WTC11 (cell line): ENCODE measurements at places on chromosomes 16 and 17. TPM values are rescaled to one million over a fixed set of nuclear protein-coding genes. Genes with fewer than 3 reads are reported as not detected.

Gene DNAH9
- 0.14 to 0.50 TPM (median 0.31 TPM) in 3 replicates for total RNA-seq

Gene SNX20
- 0.14 TPM in 1 of 3 replicates, not detected in the others for total RNA-seq

Gene ST6GALNAC1
- total RNA-seq: 0.13 to 0.37 TPM (median 0.16 TPM) in 3 replicates

Gene SLC22A31
- total RNA-seq: 9.8 to 12.1 TPM (median 10.7 TPM) in 3 replicates

Gene CORO6
- 6.4 to 8.9 TPM (median 7.5 TPM) in 3 replicates for total RNA-seq

Gene ACE
- total RNA-seq: 7.0 to 8.1 TPM (median 7.8 TPM) in 3 replicates

Gene ANTKMT
- 40.6 to 43.1 TPM (median 43.0 TPM) in 3 replicates for total RNA-seq

Gene NBR1
- total RNA-seq: 38.4 to 42.8 TPM (median 38.9 TPM) in 3 replicates

Gene PYY
- 0.72 to 1.1 TPM (median 0.94 TPM) in 3 replicates for total RNA-seq

Gene TSNAXIP1
- total RNA-seq: 0.41 to 1.7 TPM (median 0.48 TPM) in 3 replicates

Gene BAIAP3
- total RNA-seq: 15.2 to 18.8 TPM (median 16.5 TPM) in 3 replicates

Gene SDK2
- total RNA-seq: 13.5 to 14.8 TPM (median 14.3 TPM) in 3 replicates

Gene HP
- total RNA-seq: 10.0 to 20.6 TPM (median 11.1 TPM) in 3 replicates

Gene HS3ST3A1
- total RNA-seq: 5.2 to 9.7 TPM (median 5.9 TPM) in 3 replicates

Gene SMIM5
- total RNA-seq: 0.05 TPM in 1 of 3 replicates, not detected in the others

Gene CNGB1
- not detected in 3 replicates for total RNA-seq

Gene PPL
- 28.5 to 29.6 TPM (median 28.7 TPM) in 3 replicates for total RNA-seq

Gene POLDIP2
- 79.2 to 85.4 TPM (median 79.7 TPM) in 3 replicates for total RNA-seq

Gene WDR45B
- total RNA-seq: 87.1 to 96.5 TPM (median 89.1 TPM) in 3 replicates

Gene ATP1B2
- 29.1 to 37.5 TPM (median 35.9 TPM) in 3 replicates for total RNA-seq

Gene CMTM2
- total RNA-seq: not detected in 3 replicates

Gene TNFRSF17
- total RNA-seq: 0.18 TPM in 1 of 3 replicates, not detected in the others

Gene LRRC37A
- total RNA-seq: 0.69 to 0.83 TPM (median 0.78 TPM) in 3 replicates

Gene PROCA1
- 28.4 to 33.9 TPM (median 31.7 TPM) in 3 replicates for total RNA-seq

Gene NKIRAS2
- total RNA-seq: 31.9 to 37.3 TPM (median 36.1 TPM) in 3 replicates

Gene TPSD1
- 0.31 to 1.5 TPM (median 0.94 TPM) in 3 replicates for total RNA-seq

Gene OR3A2
- not detected in 3 replicates for total RNA-seq

Gene SP2
- total RNA-seq: 9.9 to 11.5 TPM (median 10.7 TPM) in 3 replicates

Gene CASKIN1
- 9.4 to 15.7 TPM (median 11.3 TPM) in 3 replicates for total RNA-seq

Gene KRTAP4-4
- total RNA-seq: not detected in 3 replicates

Gene SLC9A5
- total RNA-seq: 10.3 to 14.4 TPM (median 12.9 TPM) in 3 replicates

Gene TBC1D3G
- not detected in 3 replicates for total RNA-seq

Gene CCR7
- 0.37 to 0.92 TPM (median 0.57 TPM) in 3 replicates for total RNA-seq

Gene DHRS7C
- not detected in 3 replicates for total RNA-seq

Gene KRT40
- not detected in 3 replicates for total RNA-seq

Gene SERPINF2
- total RNA-seq: 1.6 to 2.7 TPM (median 2.1 TPM) in 3 replicates

Gene NOS2
- 0.98 to 1.4 TPM (median 1.4 TPM) in 3 replicates for total RNA-seq

Gene RGS11
- total RNA-seq: 1.8 to 2.7 TPM (median 2.3 TPM) in 3 replicates

Gene MFAP4
- 3.9 to 4.1 TPM (median 4.0 TPM) in 3 replicates for total RNA-seq

Gene TMEM88
- total RNA-seq: 2.9 to 3.9 TPM (median 3.6 TPM) in 3 replicates

Gene CDC6
- 85.9 to 125 TPM (median 87.9 TPM) in 3 replicates for total RNA-seq

Gene KRT31
- total RNA-seq: not detected in 3 replicates

Gene GRIN2A
- 3.5 to 4.5 TPM (median 4.0 TPM) in 3 replicates for total RNA-seq

Gene USH1G
- total RNA-seq: 1.9 to 2.9 TPM (median 2.6 TPM) in 3 replicates

Gene MT4
- total RNA-seq: not detected in 3 replicates

Gene TERB1
- not detected in 3 replicates for total RNA-seq

Gene PYDC1
- total RNA-seq: 1.9 to 9.5 TPM (median 6.1 TPM) in 3 replicates

Gene RAB40B
- total RNA-seq: 2.7 to 4.4 TPM (median 3.1 TPM) in 3 replicates

Gene MYH1
- not detected in 3 replicates for total RNA-seq

Gene SLFN12L
- 0.07 to 0.16 TPM (median 0.13 TPM) in 3 replicates for total RNA-seq

Gene ELMO3
- total RNA-seq: 13.6 to 15.6 TPM (median 15.3 TPM) in 3 replicates

Gene NXPH3
- 2.3 to 3.4 TPM (median 2.4 TPM) in 3 replicates for total RNA-seq

Gene DNAH2
- total RNA-seq: 0.17 to 0.34 TPM (median 0.27 TPM) in 3 replicates

Gene HIC1
- 0.37 to 0.46 TPM (median 0.39 TPM) in 3 replicates for total RNA-seq

Gene ABCC6
- 1.3 to 2.0 TPM (median 1.8 TPM) in 3 replicates for total RNA-seq

Gene ABCA6
- not detected in 3 replicates for total RNA-seq

Gene UNC119
- total RNA-seq: 53.3 to 59.6 TPM (median 54.6 TPM) in 3 replicates
